ENCODE measurements at places on chromosomes 12 and 14.

DNA sequence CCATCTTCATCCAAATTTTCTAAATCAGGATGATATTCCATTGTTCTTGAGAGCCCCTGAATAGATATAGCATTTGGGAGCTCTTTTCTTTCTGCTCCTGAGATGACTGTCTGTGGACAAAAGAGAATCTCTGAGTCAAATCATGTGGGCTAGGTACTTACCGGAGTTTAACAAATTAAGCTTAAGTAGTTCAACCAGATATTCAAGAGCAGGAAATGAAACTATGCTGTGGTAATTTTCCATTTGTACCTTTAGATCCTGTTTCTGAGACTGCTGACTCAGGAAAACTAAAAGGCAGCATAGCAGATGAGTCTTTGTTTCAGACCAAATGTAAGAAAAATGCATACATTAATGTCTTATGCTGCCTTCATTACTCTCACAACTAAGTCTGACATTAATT lies at the start of gene CLEC7A:
TSS of gene CLEC7A (minus strand) at position 158 of the 400 bp plus-strand sequence. CDS start at position 41, 117 bp downstream.
- no peak for DNase-seq

- DNase-seq: peak; percentile 7
Measured at GRCh38 chr14:104351849-104352492, 213.6 kb downstream of the KIF26A start.

GRCh38 chr12:53300187-53300586 lies 692 bp downstream of the MYG1 start:
- DNase-seq: no peak

DNA sequence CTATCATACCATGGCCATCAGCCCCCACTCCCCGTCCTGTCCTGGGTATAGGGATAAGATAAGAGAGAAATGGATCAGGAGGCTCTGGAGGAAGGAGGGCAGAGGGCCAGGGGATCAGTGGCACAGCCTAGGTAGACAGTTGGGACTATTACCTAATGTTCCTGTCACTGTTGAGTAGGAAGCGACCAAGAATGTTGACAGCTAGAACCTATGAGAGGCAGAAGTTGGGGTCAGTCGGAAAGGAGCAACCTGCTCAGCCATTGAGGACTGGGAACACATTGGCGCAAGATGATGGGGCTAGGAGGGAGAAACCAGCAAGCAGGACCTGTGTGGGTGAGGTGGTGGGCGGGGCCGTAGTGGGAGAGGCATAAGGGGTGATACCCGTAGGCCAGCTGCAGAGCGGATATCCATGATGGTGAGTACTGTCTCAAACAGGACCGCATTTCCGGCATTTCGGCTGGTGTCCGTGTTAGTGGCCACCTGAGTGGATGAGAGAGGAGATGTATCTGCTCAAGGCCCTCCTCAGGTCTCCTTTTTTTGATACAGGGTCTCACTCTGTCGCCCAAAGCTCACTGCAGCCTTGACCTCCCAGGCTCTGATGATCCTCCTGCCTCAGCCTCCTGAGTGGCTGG lies 3.3 kb downstream of the AP1G2 start:
- no peak for DNase-seq

- DNase-seq: no peak
Measured at GRCh38 chr12:28413460-28414109, 223.3 kb downstream of the CCDC91 start.

GRCh38 chr14:44639781-44640385 lies 132.8 kb upstream of the FSCB start:
- no peak for DNase-seq

- no peak for DNase-seq
Measured at GRCh38 chr14:101351146-101351545, 210.1 kb upstream of the DIO3 start.

- peak; percentile 21 for DNase-seq
Measured at GRCh38 chr12:108337235-108338223, 1.6 kb downstream of the CMKLR1 start.

DNA sequence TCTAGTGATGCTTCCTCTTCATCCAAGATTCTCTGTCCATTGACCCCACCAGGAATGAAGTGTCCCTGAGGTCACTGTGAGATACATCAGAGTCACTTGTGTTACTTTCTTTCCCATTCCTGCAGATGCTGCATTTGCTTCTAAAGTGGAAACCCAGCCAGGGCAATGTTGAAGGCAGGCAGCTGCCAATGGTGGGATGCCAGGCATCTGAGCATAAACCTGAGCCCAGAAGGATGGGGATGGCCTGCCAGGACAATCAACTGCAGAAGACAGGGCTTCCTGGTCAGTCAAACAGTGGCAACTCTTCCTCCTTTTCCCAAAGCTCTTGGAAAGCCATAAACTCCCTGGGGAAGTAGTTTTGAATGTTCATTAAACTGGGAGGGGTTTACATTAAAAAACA lies 178.0 kb upstream of the TMEM132C start:
- no peak for DNase-seq

All from RWPE2 (cell line).